ENCODE measurements at places on chromosomes 16 and 17. TPM values are rescaled to one million over a fixed set of nuclear protein-coding genes. Genes with fewer than 3 reads are reported as not detected.

CDK5R1 gene
- total RNA-seq: 3.3 TPM

TBC1D3I gene
- total RNA-seq: not detected

DNAJA2 gene
- 90.5 TPM for total RNA-seq

SYCE1L gene
- not detected for total RNA-seq

SLC4A1 gene
- total RNA-seq: not detected

AOC3 gene
- total RNA-seq: 0.78 TPM

PAFAH1B1 gene
- 70.3 TPM for total RNA-seq

PPM1E gene
- total RNA-seq: 2.4 TPM

EVPL gene
- total RNA-seq: 0.80 TPM

OR1A1 gene
- total RNA-seq: not detected

TUBG1 gene
- total RNA-seq: 102 TPM

PLK1 gene
- total RNA-seq: 54.4 TPM

ALOX15 gene
- 0.41 TPM for total RNA-seq

DNA sequence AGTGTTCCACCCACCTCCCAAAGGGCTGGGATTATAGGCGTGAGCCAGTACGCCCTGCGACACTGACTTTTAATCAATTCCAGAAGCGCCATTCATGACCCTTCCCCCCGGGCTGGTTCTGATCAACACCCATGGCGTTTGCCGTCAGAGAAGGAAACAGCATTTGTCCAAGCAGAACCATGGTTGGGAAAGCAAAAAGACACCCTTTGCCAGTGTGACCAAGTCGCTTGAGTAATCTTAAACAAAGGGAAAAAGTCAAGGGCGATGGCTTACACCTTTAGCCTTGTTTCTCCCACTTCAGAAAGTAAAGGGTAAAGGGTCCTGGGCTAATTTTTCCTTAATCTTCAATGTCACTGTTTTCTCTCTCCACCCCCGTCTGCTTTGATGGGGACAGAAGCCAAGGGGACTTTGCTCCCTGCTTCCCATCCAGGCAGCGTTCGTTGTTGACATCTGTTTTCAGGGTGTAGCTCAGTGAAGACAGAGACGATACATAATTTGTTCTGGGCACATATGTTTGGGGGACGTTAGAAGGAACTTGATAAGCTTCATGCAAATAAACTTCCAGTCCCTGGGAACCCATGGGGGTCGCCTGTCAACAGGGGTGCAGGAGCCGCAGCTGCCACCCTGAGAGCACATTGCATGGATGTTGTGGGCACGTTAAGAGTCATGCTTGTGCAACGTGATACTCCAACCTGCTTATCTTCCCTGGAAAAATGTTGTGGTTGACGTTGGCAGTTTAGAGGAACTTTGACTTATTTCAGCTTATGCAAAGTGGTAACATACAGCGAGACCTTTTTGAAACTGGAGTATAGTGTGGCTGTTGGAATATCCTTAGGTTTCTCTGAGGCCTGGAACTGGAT lies 50.6 kb upstream of the TANGO6 start:
- DNase-seq: no peak

DNA sequence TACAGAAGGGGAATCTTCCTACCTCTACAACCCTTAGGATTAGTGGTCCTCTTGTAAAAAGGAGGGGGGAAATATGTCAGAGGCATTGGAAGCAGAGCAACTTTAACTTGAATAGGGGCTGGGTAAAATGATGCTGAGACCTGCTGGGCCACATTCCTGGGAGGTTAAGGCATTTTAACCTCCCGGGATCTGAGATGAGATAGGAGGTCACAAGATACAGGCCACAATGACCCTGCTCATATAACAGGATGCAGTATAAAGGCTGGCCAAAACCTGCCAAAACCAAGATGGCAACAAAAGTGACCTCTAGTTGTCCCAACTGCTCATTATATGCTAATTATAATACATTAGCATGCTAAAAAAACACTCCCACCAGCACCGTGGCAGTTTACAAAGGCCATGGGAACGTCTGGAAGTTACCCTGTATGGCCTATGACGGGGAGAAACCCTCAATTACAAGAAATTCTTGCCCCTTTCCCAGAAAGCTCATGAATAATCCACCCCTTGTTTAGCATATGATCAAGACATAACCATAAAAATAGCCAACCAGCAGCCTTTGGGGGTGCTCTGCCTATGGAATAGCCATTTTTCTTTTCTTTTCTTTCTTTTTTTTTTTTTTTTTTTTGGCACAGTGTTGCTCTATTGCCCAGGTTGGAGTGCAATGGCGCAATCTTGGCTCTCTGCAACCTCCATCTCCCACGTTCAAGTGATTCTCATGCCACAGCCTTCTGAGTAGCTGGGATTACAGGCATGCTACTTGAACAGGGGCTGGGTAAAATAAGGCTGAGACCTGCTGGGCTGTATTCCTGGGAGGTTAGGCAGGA lies 6.2 kb upstream of the C1QTNF1 start:
- no peak for DNase-seq

DNA sequence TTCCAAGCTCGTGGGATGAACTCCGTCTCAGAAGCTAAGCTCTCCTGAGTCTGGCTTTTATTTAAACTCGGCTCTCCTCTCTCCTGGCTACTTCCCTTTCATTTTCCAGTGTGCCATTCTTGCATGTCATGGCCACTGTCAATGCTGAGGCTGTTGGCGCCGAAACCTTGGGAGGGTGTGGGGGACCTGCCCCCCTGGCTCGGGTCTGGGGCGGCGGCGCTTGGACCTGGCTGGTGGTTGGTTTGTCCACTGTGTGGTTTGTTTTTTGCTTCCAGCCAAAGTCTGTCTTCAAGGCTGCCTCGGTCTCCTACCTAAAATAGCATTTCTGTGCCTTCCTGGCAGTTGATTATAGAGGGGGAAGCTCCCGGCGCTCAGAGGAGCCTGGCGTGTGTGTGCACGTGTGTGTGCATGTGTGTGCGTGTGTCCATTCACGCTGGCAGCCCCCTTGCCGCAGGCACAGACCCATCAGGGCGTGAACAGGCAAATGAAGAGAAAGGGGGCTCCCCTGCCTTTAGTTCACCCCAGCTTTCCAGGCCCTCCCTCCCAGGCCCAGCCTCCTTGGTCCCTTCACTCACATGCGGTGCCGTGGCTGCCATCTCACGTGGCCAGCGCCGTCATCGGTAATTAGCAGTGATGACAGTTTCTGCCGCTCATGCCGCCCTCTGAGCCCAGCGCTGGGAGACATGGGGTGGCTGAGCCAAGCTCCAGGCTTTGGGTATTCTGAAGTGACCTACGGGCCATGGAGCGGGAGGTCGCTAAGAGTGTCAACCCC lies 179.9 kb downstream of the SEC14L1 start:
- no peak for DNase-seq

DNA sequence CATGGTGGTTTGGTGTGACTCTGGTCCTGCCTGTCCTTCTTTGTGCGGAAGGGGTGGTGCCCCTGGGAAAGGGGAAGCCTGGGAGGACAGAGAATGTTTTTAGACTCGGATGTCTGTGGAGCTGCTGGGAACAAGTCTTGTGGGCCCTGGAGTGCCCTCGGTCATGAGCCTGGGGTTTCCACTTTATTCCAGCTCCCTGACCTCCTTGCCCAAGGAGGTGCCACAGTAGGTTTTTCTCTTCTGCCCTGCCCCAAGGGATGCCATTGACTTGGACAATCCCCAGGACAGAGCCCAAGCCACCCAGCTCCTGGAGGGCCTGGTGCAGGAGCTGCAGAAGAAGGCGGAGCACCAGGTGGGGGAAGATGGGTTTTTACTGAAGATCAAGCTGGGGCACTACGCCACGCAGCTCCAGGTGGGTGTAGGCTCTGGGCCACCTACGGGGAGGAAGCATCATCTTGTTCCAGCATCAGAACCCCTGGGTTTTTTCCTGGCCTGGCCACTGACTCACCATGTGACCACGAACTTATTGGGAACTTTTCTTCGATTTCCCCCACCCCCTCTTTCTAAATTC lies 1.4 kb downstream of the STAT5A start:
- no peak for DNase-seq

- no peak for DNase-seq
Measured at GRCh38 chr17:15912416-15912955, 32.4 kb upstream of the ADORA2B start.

- DNase-seq: no peak
Measured at GRCh38 chr16:70664325-70665112, 18.2 kb downstream of the IL34 start.

DNA sequence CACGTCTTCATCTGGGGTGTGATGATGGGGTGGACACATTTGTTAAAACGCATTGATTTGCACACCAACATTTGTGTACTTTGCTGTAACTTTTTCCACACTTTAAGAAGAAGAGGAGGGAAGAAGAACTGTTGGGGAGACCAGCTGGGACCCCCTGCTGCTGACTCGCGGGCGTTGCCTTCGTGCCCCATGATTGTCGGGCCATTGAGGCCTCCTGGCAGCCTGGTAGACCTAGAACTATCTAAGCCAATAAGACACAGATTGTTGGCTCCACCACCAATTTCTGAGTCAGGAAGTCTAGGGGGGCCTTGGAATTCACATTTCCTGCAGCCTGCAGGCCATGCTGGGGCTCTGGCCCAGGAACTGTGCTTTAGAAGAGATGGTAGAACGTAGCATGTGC lies 105.5 kb downstream of the TNFRSF13B start:
- DNase-seq: no peak

DNA sequence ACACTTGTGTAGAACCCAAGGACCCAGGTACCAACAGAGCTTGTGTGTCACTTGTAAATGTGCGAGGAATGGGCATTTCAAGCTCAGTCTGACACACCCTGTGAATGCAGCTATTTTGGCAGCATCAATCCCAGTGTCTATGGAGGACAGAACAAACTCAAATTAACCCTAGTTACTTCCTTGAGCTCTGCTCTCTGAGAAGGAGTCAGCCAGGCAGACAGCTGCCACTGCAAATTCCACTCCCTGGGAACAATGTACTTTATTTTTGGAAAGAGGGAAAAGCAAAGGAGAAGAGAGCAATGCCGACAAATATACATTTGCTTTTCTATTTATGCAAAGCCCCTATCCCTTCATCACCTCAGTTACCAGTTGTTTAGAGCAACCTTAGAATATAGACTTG lies 48.4 kb upstream of the NOG start:
- DNase-seq: no peak

GRCh38 chr16:75653922-75654321 lies 6.3 kb downstream of the TERF2IP start:
- DNase-seq: no peak

DNA sequence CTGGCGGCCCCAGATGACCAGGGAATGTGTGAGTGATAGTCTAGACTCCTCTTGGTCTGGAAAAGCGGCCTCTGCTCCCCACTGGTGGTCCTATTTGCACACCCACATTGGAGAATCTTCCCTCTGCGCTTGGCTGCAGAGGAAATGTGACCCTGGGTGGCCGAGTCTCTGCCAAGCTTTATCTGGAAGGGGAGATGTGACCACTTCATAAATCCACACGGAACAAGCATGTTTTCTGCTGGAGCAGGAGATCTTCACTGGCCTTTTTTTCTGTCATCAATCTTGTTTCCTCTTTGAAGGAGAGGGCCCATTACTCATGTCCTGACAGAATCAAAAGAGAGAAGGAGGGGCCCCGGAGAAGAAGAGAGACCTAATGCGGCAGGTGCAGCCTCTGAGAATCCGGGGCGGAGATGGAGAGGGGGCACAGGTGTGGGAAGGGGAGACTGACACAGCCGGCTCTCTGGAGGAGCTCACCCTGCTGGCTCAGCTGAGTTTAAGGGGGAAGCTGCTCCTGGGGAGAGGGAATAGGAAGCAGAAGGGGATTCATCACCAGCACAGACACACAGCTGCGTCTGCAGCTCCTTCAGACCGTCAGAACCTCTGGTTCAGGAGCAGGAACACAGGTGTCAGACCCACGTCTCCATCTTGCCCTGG lies 116.3 kb downstream of the SOX9 start:
- no peak for DNase-seq

- no peak for DNase-seq
Measured at GRCh38 chr17:33864758-33865229, 390.3 kb upstream of the CCL2 start.

DNA sequence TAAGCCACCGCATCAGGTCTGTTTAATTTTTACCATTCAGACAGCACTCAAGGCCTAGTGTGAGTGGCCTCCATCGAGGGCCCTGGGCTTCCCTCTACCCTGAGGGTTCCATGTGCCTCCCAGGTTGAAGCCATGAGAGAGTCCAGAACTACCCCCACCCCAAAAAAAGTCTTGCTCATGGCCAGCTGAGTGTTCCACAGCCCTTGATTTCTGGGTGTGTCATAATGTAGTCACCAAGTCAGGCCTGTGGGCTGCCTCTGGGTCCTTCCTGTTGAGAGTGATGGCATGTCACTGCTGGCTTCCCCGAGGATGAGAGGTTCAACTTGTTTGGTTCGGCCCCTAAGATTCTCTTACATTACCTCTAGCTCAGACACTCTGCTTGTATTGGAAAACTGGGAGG lies 100.6 kb downstream of the PITPNC1 start:
- no peak for DNase-seq

DNA sequence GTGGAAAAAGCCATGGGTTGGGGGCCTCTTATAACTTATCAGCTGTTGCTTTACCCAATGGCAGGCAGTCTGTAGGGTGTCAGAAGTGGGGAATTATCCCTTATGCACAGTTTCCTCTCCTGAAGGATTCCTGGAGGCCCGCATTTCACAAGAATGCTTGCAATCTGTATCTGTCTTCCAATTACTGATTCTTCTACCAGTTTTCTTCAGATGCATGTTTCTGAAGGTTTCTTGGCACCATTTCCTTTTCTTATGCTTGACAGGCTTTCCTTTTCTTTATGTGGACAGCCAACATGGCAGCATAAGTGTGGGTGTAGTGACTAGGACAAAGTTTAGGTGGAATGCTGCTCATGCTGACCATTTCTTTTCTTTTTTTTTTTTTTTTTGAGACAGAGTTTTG lies 36.1 kb downstream of the MAP3K3 start:
- DNase-seq: no peak

- DNase-seq: no peak
Measured at GRCh38 chr17:29573558-29573869, 5.0 kb downstream of the TP53I13 start.

GRCh38 chr17:64658931-64659330 lies 3.2 kb downstream of the SMURF2 start:
- DNase-seq: no peak

- no peak for DNase-seq
Measured at GRCh38 chr16:85481206-85481605, 131.9 kb upstream of the GSE1 start.

- no peak for DNase-seq
Measured at GRCh38 chr17:62832405-62832804, 24.3 kb upstream of the MARCHF10 start.

DNA sequence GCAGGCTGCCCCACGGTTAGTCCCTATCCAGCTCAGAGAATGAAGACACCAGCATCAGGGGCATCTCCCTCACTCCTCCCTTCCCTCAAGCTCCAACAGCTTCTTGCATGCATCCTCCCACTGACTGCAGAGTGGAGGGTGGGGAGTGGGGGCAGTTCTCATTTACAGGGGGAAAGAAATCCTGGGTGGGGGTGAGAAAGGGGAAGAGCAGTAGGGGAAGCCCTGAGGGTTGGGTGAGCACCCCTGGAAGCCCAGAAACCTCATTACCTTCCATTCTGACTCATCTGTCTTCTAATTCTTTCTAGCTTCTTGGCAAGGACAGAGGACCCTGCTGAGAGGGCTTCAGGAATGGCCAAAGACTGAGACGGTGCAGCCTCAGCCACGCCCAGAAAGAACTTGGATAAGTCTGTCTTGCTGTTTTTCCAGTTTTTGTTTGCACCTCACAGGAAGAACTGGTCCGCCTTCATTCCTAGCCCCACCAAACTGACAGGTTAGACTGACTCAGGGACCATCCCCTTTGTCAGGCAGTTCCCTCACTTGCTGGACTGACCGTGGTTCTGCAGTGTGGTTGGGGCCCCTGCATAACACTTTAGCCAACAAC lies 52.5 kb upstream of the WSB1 start:
- DNase-seq: no peak

GRCh38 chr17:80158846-80159245 lies 11.0 kb upstream of the CARD14 start:
- DNase-seq: no peak
